ENCODE measurements at places on chromosomes 5 and 9. TPM values are rescaled to one million over a fixed set of nuclear protein-coding genes. Genes with fewer than 3 reads are reported as not detected.

The BTNL9 gene
- 1.0 TPM for total RNA-seq

The TRAF2 gene
- total RNA-seq = 69.5 TPM

The FNIP1 gene
- total RNA-seq = 11.1 TPM

The ZNF782 gene
- total RNA-seq = 1.9 TPM

The CD72 gene
- 0.13 TPM for total RNA-seq

The PCDHGC3 gene
- total RNA-seq = 6.5 TPM

The COMMD10 gene
- total RNA-seq = 36.9 TPM
